Activated CD8-positive, alpha-beta memory T cell treated with anti-CD3 and anti-CD28 coated beads for 48 hours (primary cell): ENCODE measurements at places on chromosomes 1 and 21.

DNA sequence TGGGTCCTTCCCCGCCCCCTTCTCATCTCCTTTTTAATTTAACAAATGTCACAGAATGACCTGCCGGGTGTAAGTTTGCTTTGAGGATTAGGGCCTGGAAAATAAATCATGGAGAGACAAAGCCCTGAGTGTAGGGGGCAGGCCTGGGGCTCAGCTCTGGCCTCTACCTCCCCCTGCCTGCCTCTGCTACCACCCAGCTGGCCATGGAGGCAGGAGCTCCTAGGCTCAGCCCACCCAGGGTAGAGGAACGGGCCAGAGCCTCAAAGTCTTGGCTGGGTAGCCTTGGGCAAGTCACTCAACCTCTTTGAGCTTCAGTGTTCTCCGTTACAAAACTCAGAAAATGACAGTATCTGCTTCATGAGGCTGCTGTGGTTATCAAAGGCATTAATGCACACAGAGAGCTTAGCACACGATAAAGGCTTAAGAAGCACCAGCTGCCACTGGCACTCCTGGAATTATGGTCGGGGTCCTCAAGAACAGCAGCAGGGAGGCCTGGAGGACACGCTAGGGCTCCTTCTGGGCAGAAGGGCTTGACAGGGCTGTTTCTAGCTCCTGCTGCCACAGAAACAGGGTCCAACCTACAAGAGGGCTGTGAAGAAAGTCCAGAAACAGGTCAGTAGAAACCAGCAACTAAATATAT lies 39.0 kb downstream of the LRP8 start:
- DNase-seq = no peak

DNA sequence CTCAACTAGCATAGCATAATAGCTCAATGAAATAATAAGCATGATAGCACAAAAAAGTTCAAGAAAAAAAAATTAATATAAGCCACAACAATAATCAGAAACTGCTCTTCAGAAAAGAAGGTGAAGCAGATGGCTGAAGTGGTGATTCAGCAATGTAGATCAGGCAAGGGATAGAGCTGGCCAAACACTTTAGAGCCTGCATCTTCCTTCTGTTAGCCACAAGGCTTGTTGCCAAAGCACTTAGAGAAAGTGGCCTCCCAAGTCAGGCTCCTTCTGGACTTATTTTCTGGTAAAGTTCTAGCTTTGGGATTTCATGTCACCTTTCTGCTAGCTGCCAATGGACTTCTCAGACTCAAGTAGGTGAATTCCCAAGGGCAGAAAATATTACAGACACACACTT lies 60.3 kb upstream of the C1orf87 start:
- no peak for DNase-seq

GRCh38 chr1:245067257-245067656 lies 87.5 kb upstream of the KIF26B start:
- no peak for DNase-seq

DNA sequence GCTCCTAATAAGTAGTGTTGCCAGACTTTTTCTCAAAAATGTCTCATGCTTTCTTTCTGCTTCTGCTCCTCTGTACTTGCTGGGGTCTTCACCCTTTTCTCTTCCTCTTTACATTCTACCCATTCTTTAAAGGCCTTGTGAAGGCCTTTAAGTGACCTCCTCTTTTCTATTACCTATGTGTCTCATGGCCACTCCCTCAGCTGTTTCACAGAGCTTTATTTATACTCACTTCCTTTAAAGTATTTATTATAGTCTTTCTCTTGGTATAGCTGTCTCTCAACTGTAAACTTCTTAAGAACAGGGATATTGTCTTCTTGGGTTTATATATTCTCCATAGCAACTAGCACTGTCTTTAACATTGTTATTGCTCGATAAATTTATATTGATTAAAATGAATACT lies 792 bp downstream of the GOLPH3L start:
- no peak for DNase-seq

DNA sequence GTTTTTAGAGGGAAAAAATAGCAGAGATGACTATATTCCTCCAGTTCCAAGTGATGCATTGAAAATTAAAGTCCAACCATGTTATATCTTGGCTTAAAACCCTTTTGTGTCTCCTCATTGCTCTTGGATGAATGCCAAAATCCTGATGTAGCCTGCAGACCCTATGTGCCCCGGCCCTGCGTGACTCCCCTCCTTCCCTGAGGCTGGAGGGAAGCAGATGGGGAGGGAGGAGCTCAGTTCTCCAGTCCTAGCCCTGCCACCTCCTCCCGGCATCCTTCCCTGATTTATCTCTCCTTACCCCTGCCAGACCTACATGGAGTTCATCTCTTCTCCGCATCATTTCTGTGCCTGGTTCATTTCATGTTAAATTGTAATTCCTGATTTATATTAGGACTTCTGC lies 397.4 kb downstream of the PTPRU start:
- DNase-seq = no peak

GRCh38 chr1:244231572-244232315 lies 180.7 kb downstream of the ZBTB18 start:
- DNase-seq = no peak

GRCh38 chr1:111285879-111286278 lies 4.8 kb upstream of the CHIA start:
- no peak for DNase-seq

- no peak for DNase-seq
Measured at GRCh38 chr1:43992232-43992995, 1.0 kb downstream of the CCDC24 start.

- DNase-seq = no peak
Measured at GRCh38 chr1:51715369-51715768, 98.5 kb downstream of the OSBPL9 start.

GRCh38 chr1:201937624-201938213 lies 8.6 kb downstream of the LMOD1 start:
- DNase-seq = no peak

GRCh38 chr1:177315261-177315660 lies 144.5 kb downstream of the BRINP2 start:
- no peak for DNase-seq

DNA sequence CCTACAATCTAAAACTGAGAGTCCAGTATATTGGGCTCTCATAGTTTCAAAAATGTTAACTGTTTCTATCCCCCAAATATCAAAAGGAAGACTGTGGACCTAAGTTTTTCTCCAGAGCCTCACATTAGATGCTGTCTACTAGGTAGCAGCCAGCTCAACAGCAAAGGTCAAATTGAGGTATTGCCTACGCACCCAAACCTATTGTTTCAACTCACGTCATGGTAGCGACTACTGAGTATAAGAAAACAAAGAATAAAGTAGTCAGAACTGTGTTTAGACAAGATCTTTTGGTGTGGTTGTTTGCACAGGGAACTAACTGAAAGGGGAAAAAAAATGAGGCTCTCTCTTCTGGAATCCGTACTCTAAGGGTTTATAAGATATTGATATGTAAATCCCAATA lies 173.2 kb downstream of the LBR start:
- DNase-seq = no peak

- DNase-seq = no peak
Measured at GRCh38 chr1:157162345-157162744, 24.1 kb upstream of the ETV3 start.

DNA sequence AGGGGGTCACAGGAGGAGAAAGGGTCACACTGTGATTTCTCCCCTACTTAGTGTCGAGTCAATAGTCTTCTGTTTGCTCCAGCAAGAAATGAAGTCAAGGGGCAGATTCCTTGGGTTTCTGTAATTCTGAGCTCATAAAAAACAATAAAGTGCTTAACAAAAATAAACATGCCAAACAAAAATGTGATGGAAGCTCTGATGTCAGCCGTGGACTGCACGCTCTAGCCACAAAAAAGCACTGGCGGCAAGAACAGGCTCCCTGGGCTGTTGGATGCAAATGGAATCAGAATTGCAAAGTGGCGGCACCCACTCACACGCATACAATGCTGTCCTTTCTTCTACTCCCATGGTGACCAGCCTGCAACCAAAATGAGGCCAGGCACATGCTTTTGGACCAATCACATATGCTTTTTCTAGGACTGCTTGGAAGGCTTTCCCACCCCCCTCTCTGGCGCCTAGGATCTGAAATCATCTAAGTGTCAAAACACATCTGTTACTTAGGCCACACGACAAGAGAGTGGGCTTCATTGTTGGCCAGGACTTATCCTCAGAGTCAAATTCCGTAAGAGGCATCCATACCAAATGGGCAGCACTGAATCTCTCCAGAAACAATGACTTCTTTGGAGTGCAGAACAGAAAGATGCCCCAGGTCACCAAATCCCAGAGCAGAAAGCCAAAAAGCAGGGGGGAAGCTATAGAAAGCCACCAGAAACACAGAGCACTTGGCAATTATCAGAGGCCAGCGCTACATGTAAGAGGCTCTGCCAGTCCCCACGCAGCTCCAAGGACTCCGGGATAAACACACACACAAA lies 9.2 kb downstream of the C1orf198 start:
- no peak for DNase-seq

DNA sequence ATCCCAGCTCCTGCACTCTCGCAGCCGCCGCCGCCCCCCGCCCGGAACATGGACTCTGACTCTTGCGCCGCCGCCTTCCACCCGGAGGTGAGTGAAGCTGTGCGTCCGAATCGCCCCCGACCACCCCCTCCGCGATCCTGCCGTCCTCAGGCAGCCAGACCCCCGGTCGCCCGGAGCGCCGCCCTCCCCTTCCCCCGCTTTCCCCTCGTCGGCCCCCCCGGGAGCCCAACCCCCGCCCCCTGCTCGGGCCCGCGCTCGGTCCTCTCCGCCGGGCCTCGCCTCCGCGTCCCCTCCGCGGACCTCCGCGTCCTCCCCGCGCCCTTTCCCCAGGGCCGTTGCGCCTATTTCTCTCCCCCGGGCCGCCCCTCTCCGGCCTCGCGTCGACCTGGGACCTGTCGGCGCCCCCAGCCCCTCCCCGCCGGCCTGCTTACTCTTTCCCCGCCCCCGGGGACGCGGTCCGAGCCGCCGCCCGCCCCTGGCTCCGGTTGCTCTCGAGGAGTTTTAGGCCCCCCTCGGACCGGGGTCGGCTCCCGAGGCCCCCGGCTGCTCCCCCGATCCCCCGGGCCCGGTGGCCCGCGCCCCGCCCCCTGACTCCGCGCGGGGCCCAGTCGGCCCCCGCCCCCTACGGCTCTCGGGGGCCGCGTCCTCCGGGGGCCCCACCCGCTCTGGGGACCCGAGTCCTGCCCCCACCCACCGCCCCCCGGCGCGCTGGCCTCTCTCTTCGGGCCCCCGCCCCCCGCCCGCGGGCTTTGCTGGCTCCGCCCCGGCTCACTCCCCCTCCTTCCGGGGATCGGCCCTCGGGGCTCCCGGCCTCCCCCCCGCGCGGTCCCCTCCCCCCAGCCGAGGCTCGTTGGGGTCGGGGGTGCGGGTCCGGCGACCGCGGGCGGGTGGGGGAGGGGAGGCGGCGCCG lies 743 bp downstream of the PHF13 start:
- DNase-seq = peak; percentile 23

DNA sequence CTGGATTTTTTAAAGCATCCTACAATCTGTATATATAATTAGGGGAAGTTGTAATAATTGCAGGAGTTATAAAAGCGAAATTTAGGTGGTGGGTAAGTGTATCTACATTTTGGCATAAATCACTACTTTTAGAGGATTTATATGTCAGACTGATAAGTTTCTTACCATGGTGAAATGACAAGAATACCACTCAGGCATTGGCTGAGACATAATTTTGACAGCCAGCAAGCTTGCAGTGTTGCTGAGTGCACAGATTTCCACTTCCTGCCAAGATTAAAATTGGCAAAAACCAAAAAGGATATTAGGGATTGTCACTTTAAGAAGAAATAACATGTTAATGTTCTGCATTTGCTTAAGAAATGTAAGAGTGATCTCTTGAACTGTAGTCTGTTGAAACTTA lies 28.2 kb downstream of the NFIA start:
- no peak for DNase-seq

- DNase-seq = no peak
Measured at GRCh38 chr1:36133484-36133883, 8.5 kb upstream of the COL8A2 start.

DNA sequence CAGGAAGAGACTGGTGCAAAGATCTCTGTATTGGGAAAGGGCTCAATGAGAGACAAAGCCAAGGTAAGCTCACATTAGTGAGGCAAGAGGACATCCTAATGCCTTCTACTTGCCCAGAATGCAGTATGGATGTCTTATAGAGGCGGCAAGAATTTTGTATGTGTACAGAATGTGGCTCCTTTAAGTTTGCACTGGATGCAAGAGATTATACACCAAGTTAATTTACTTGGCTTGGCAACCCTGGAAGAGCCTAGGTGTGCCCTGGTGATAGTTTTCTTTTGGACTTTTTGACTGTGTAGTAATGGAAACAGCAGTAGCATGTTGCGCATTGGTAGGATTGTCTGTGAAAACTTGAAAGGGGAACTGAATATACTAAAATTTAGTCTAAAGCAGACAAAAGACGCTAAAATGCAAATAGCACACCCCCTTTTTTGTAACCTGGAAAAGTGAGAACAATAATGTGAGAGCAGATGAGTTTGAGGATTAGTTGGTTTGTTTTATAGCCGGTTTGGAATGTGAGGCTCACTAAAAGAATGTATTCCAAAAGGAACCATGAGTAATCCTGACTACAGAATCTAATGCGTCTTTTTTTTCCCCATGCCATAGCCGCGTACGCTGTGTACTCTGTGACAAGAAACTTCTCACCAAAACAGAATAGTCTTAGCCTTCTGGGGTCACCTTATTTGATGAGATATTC lies 18.1 kb downstream of the KHDRBS1 start:
- DNase-seq = no peak

DNA sequence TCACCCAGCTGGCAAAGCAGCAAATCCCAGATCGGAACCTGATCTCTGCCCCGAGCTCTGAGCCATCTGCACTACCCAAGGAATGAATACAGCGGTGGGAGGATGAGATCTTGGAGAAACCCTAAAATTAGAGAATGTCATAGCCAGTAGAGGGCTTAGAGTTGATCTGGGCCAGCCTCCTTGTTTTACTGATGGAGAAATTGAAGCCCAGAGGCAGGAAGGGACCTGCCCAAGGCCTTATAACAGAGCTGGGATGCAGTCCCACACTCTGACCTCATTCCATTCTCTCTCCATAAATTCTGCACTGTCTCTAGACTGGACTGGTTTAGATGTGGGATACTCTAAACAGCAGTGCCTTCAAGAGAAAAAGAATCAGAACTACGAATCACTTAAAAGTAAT lies 4.8 kb upstream of the SFN start:
- no peak for DNase-seq

DNA sequence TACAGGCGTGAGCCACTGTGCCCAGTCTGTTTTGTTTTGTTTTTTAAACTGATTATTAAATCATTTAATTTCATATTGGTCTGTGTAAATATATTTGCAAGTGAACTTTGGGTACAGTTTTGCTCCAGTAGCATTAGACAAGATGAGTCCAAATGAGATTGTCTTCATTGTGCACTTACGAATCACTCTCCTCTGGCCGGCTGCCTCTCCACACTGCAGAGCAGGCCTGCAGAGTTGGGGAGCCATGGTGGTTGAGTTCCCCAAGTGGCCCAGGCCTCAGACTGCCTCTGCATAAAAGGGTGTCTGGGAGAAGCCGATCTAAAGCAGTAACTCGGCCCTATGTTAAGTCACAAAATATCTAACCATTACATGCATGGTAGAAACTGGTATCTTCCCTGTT lies 74.8 kb downstream of the ATP5PO start:
- DNase-seq = no peak

- DNase-seq = no peak
Measured at GRCh38 chr1:24293392-24294227, 25.5 kb upstream of the GRHL3 start.

- DNase-seq = no peak
Measured at GRCh38 chr1:14597343-14598006, 1.0 kb upstream of the KAZN start.
